Putamen (tissue), 1 donor: ENCODE measurements at places on chromosomes 11 and 22.

DNA sequence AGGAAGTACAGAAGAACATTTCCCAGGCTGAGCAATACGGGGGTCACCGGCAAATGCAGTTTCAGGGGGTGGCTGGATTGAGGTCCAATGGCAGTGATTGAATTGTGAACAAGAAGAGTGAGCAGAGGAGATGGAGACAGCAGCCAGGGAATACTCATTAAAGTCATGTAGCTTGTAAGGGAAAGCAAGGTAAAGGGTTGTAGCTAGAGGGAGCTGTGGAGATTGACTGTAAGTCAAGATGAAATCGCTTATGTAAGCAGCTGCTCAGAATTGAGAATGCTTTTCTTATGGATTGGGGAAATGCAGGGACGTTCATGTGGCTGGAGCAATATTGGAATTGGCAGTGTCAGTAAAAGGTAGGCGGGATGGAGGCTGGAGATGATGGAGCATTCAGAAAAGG lies 111.4 kb upstream of the TBCEL start:
- DNase-seq, result peak; percentile 58

GRCh38 chr22:39503630-39504029 lies 1.5 kb downstream of the MIEF1 start:
- no peak for DNase-seq

- no peak for DNase-seq
Observed at GRCh38 chr11:86292912-86293616, 9.0 kb upstream of the HIKESHI start.

DNA sequence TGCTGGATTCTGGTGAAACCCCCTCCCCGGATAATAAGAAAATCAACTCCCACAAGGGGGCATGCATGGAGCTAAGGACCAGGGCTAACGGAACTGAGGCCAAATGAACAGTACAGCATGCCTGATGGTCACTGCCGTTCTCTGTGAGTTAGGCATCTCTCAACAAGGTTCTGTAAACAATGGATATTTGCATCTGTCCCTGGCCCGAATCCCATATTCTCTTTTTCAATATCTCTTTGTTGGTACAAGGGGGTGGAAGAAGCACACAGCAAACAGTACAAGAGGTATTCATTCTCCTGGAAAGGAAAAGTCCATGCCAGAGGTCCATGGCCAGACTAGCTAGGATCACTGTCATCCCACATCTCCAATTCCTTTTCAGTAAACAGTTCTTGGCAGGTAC lies 32.2 kb upstream of the APOA1 start:
- peak; percentile 72 for DNase-seq

DNA sequence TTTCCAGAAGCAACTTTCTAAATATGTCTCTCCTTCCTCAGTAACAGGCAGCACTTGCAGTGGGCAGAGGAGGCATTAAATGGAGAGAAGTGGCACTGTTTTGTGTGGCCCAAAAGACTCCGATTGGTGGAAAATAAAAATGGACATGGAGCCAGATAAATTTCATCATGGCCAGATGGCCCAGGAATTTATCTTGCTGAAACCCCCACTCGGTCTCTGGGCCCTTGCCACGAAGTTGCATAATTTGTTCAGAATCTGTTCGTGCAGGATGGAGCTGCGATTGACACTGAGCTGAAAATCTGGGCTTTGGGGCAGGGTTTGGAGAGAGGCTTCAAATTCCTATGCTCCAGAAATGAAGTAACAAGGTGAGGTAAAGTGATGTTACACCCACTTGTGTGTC lies 65.5 kb downstream of the C11orf91 start:
- no peak for DNase-seq
